ENCODE measurements at places on chromosomes 12 and 14.

DNA sequence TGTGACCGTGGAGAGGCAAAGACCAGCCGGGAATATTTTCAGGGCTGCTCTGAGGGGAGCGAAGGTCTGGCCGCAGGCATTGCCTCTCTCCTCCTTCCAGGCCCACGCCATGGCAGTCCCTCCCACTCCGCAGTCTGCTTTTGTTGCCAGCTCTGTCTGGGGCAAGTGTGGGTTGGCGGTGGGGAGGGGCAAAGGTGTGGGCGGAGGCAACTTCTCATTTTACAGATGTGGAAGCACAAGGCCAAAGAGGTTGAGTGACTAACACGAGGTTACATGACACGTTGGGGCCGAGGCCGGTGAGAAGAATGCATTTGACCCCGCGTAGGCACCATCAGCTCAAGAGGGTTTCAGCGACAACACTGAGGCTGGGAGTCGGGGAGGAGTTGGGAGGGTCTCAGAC, 6.1 kb upstream of the FAIM2 start:
- peak; percentile 27 for DNase-seq

DNA sequence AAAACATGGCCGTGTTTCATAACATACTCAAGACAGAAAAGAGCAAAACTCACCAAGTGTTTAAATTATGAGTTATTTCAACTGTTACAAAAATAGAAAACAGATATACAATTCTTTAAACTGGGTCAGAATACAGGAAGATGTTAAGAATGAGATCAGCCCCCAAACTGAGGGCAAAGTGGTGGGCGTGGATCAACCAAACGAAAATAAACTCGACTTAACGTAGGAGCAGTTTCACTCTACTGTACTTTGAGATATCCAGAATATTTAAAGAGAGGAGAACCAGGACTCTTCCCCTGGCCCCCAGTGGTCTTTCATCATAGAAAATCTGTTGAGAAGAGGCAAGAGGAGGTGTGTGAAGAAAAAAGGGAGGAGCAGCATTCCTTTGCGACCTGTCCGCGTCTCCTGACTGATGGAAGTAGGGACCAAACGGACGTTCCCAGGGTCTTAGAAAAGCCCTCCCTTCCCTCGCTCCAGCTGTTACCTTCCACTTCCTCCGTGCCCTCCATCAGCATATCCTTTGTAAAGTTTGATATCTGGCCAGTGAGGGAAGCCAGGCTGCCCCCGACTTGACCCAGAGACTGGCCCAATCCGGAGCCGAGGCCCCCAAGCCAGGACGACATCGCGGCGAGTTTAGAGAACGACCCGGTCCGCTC, 668 bp downstream of the TRIP11 start:
- peak; percentile 68 for DNase-seq

- no peak for DNase-seq
Observed at GRCh38 chr12:16036073-16036472, 124.9 kb downstream of the DERA start.

- no peak for DNase-seq
Observed at GRCh38 chr12:68480526-68480925, 130.2 kb upstream of the RAP1B start.

- DNase-seq: no peak
Observed at GRCh38 chr12:58367041-58367440, 425.7 kb downstream of the ATP23 start.

DNA sequence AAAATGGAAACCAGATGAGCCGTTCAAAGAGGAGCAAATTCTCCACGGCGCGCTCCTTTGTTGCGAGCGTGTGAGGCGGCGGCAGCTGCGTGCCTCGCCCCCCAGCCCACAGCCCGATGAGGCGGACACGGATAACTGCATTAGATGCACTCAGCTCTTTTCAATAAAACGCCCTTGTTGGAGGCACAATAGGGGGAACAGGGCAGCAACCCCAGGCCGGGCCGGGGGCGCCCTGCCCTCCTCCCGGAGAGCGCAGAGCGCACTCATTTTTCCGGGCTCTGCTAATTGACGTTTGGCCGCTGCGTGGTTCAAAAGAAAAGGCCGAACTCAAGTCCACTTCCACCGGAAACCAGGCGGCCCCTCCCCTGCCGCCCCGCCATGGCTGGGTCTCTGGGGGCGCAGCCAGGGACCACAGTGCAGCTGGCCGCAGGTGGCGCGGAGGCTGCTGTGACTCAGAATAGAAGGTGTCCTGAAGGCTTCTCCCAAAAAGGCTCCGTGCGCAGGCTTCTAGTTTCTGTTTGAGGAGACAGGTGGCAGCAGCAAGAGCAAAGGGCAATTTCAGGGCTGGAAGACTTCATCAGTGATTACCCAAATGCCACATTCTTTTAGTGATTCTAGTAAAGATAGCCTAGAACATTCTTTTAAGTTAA, 29.0 kb upstream of the SMOC1 start:
- no peak for DNase-seq

- no peak for DNase-seq
Observed at GRCh38 chr14:78164226-78164853, 5.8 kb upstream of the NRXN3 start.

DNA sequence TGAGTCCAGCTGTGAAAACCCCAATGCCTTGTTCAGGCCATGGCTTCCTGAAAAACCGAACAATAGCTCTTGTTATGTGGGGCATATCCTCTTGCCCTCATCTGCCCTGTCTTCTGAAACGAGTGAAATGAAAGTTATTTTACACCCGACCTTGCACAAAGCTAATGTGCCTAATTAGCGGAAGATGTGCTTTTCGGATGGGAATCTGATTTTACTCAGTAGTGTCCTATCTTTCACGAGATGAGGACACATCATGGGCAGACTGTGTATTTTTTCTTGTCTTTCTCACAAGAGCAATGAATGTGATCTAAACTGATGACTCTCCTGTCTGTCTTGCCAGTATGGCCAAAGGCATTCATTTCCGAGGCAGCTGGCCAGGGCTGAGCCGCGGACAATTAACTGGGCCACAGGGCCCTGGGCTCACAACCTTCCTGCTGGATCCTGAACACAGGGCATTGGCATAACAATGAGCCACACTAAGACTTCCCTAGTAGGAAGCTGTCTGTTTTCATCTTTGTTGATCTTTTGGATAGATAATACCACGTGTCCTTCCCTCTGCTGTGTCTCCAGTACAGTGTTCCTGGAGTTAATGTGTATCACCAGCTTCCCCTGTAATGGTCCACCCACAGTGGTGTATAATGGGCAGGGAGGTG, 86.0 kb upstream of the HIF1A start:
- peak; percentile 41 for DNase-seq

DNA sequence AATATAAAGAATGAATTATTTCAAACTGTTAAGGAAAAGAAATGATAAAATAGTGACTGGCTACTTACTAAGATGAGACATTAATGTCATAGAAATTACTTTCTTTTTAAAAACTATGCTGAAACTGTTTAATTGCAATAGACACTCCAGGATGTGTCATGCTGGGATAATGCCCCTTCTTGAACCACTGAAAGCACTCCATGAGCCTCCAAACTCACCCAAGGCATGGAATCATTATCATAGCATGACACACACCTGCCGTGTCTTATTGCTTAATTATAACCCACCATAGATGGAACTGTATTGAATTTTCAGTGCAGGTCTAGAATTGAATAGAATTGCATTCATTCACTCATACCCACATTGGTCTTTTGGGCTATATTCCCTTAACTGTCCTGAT, 4.3 kb downstream of the MBIP start:
- no peak for DNase-seq

DNA sequence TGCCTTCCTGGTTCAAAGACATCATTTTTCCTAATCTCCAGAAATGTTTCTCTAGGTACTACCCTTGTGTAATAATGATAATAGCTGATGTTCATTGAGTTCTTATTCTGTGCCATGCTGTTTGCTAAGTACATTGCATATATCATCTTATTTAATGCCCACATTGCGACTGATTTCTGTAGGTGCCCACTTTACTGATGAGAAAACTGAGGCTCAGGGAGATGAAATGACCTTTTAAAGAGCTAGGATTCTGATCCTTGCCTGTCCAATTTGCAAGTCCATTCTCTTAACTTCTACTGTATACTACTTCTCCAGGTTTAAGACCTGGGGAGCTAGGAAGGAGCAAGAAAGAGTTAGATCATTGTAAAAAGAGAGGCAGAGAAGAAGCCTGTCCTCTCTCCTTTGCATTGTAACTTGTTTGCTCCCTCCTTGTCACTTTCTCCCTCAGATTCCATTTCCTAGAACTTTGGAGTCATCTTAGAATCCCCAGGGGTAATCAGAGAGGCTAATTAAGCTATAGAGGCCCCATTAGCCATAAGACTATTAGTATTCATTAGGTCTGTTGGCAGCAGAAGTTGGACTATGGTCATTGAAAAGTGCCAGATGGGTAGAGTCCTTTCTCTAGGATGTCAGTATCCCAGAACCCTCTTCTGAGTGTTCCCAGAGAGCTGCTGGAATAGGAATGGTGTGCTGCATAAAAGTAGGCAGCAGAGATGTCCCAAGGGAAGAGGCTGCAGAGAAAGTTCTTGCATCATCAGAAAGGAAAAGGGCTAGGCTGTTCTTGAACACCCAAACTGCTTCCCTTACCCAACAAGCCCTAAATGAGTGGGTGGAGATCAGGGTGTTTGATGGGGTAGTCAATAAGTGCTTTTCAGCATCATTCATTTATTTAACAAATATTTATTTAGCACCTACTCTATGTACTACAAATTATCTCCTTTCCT, 3.1 kb downstream of the DGKA start:
- DNase-seq: no peak

DNA sequence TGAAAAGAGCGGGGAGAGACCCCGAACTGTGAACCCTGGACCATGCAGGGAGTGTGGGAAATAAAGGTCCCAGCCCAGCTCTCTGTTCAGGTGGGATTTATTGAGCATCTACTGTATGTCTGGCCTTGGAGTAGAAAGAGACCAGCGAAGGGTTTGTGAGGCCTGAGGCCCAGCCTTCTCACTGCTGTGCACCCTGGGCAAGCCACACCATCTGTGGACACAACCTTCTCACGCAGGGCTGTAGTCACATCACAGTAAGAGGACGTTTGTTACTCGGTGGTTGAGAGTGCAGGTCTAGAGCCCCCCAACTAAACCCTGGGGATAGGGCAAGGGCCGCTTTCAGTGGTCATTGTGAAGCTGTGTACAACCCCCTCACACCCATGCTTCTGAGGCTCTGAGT, 18.2 kb downstream of the FAM222A start:
- DNase-seq: no peak

GRCh38 chr12:108637222-108637971, 3.7 kb upstream of the SELPLG start:
- no peak for DNase-seq

- DNase-seq: no peak
Observed at GRCh38 chr14:78029601-78030372, 140.4 kb upstream of the NRXN3 start.

DNA sequence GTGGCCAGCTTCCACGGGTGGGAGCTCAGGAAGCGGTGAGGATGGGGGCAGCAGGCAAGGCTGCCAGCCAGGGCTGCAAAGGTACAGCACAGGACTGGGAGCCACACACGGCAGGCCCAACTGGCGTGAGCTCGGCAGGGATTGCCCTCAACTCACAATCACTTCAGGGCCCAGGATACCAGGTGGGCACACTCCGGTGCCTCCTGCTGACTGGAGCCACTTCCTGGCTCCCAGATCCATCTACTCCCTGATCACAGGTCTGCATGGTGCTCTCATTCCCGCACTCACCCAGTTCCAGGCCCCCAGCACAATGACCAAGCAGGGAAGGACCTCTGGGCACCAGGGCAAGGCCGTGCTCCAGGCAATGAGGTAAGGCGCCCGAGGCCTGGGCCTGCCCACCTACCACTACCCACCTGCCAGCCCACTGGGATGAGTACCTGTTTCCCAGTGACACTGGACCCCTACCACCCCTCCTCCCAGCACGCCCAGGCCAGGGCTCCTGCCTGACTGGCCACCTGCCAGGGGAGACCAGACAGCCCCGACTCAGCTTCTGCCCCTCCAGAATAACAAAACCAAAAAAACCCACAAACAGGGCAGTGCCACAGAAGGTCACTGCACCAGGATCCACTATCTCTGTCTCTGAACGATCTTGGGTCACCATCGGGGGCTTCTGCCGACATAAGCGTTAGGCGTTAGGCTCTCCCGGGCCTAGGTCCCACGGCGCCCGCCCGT, 1.8 kb downstream of the JAG2 start:
- no peak for DNase-seq

DNA sequence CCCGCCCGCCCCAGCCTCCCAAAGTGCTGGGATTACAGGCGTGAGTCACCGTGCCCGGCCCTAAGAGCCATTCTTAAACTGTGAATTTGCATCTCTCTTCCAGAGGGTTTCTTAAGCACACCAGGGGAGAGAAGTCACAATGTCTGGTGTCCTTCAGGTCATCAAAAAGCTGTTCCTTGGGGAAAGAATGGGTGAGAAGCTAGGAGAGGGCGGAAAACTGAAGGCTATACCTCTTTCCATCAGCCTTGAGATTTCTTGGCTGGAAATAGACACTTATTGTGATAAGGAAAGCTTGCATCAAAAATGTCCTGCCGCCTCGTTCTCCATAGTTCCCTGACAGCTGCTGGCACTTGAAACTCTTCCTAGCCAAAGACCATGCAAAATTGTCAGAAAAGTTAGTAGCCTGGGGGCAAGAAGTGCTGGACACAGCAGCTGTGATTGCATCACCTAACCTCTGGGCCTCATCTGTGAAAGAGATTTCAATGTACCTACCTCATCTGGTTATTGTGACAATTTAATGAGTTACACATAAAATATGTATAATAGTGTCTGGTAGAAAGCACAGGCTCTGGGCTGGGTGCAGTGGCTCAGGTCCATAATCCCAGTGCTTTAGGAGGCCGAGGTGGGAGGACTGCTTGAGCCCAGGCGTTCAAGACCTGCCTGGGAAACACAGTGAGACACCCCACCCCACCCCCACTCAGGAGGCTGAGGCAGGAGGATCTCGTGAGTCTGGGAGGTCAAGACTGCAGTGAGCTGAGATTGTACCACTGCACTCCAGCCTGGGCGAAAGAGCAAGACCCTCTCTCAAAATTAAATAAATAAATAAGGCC, 9.7 kb upstream of the UBC start:
- DNase-seq: peak; percentile 71

DNA sequence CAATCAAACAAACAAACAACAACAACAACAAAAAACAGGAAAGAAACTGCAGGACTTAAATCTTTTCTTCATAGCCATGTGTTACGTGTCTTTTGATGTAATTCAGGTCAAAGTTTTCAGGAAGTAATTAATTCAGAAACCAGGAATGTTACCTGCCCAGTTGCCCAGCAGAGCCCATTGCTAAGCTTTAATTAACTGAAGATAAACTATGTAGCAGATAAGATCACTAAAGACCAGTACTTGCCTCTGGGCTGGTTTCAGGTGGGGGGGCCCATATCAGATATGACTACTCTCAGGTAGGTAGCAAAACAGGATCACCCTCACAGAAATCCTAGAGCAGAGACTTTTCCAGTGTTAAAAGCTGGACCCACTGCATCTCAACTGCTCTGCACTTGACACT, 69.2 kb downstream of the LIN7A start:
- no peak for DNase-seq

DNA sequence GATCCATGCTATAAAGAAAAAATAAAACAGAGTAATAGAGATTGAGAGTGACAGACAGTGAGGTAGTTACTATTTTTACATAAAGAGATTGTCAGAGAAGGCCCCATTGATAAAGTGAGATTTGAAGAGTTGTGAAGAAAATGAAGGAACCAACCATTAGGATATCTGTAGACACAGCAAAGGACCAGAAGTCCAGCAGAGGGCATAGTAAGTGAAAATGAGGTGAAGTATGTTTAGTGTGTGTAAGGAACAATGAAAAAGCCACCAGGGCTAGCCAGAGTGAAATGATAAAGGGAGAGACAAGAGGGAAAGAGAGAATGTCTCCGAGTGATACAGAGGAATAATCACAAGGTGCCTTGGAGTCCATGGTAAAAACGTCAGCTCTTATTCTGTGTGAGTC, 411.0 kb downstream of the NELL2 start:
- DNase-seq: no peak

GRCh38 chr14:50400461-50400860, 3.8 kb upstream of the CDKL1 start:
- no peak for DNase-seq

- peak; percentile 45 for DNase-seq
Observed at GRCh38 chr12:26628234-26628633, 204.8 kb downstream of the ITPR2 start.
